Right ventricle myocardium superior (tissue), 1 donor: ENCODE measurements at places on chromosomes 1 and 21. TPM values are rescaled to one million over a fixed set of nuclear protein-coding genes. Genes with fewer than 3 reads are reported as not detected.

- no peak for DNase-seq
Measured at GRCh38 chr21:15682186-15682895, 47.4 kb upstream of the USP25 start.

GRCh38 chr21:46604975-46605766, at the start of gene S100B:
Gene S100B, minus strand, starts transcription at chr21:46605082. Its CDS starts 2,667 bp downstream, at chr21:46602415.
- no peak for DNase-seq

DNA sequence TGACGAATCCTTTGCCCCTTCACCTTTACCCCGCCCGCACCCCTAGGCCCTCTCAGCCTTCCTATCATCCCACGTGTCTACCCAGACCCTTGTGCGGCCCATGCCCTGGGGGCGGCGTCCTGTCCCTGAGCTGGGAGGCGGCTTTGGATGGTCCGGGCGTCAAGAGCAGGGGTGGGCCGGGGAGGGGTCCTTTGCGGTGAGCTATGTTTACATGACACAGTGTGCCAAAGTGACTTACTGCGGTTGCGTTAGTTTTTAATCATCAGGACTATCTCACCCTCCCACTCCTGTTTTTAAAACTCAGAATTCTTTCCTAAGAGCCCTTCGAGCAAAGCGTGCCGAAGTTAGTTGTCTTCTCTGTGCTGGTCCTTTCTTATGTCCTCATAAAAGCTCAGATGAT, 144.6 kb downstream of the PGBD5 start:
- DNase-seq: peak; percentile 19

CYB561D1 gene
- total RNA-seq: 5.3 TPM

DNA sequence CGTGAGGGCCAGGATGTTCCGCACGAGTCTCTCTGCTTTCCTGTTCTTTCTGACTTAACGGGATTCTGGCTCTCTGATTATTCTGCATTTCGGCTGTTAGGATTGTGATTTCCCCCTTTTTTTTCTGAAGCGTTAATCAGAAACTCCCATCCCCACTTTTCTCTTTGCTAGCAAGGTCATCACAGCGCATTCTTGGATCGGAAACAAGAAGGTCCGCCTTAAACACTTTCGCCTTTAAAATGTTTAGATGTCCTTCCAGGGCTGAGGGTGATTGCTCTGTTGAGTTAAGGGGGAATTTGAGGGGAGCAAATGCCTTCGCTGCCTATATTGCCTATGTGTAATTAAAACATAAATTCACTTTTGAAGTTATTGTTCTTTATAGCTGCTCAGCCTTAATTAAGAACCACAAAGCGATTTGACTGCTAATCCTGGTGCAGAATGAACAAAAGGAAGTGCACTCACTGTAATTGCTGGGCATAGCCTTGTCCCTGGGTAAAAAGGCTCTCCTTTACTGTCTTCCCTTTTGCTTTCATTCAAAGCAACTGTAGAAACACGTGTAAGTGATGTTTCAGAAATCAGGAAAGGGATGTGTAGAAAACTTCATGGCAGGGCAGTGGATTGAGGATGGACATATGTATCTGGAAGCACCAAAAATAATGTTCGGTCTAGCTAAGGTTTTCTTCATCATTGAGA, 1.2 kb downstream of the LAMC1 start:
- DNase-seq: no peak

DNA sequence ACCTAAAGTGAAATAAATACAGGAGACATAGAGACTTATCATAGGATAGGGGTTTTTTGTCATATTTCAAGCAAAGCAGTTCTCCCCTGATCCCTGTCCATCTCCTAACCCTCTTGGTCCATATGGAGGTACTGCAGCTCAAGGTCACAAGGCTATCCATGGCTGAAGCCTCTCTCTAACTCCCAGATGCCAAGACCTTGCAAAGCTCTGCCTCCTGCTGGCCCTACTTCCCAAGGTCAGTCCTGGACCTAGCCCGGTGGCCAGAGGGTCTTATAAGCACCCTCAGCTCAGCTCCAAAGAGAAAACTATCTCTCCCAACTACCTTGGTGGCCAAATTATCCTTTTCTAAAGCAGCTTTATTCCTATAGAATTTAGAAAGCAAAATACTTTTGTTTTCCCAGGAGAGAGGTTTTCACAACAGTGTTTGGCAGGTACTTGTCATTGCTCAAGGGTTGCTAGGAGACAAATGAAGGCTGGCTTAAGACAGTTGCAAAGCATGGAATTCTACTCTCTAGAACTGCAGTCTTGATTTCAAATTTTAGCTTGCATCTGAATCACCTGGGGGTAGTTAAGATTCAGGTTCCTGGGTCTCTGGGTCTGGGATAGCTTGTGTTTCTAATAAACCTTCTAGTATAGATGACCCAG, 121.5 kb downstream of the XCL2 start:
- DNase-seq: no peak

DNA sequence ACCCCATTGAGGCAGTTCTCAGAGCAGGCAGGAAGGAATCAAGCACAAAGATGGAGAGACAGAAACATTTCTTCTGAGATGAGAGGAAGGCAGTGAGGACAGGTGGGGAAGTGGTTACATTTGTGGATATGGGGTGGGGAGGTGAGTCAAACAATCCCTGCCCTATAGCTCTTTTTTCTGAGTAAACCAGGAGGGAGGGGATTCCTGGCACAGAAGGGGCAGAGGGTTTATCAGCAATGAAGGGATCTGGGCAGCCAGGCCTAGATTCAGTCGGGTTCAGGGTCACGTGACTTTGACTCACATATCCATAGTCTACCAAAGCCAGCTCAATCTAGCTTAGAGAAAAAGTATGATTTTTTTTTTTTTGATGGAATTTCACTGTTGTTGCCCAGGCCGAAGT, 15.7 kb upstream of the PHC2 start:
- DNase-seq: no peak

PTTG1IP gene
- 133 TPM for total RNA-seq

OR2T35 gene
- not detected for total RNA-seq

S100A7A gene
- total RNA-seq: not detected
